GM12864 (cell line): ENCODE measurements at places on chromosomes 5 and 9.

- DNase-seq: no peak
These were observed 25.1 kb upstream of the PCSK1 start for GRCh38 chr5:96458176-96458575.

DNA sequence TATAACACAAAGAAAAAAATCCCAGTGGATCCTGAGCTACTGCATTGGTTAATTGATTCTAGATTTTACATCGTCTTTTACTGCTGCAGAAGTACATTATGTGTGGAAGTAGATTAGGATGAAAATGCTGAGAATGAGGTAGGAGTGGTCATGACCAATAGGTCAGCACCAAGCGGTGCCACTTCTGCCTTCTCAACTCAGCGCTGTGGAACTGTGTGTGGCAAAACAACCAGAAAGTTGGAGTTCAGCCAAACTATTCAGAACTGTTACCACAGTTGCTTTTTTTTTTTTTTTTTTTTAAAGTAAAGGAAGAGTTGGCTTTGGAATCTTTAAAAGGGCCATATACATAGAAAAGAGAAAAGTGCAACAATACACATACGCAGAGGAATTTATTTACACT is 24.2 kb downstream of the POU5F2 start:
- no peak for DNase-seq

GRCh38 chr9:104743376-104743985 is 4.0 kb upstream of the NIPSNAP3A start:
- DNase-seq: peak; percentile 49

- no peak for DNase-seq
These were observed 56.1 kb downstream of the PCDH1 start for GRCh38 chr5:141822144-141822543.

GRCh38 chr9:96487949-96488348 is 38.0 kb downstream of the HABP4 start:
- DNase-seq: no peak

DNA sequence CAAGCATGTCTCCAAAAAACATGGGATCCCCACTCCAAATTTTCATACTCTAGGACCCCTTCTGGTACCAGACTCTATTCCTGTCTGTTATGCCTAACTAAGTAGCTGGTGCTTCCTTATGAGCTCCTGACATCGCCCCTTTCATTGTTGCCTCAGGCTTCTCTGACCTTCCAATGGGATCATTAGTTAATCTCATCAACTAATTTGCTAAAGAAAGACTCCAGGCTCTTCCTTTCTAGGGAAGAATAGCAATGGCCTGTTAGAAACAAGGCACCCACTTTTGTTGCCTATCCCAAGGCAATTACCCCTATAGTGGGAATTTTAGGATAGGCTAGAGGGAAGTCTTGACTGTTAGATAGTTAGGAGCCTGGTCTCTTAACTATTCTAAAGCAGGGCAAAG is 369.5 kb downstream of the MLLT3 start:
- no peak for DNase-seq

DNA sequence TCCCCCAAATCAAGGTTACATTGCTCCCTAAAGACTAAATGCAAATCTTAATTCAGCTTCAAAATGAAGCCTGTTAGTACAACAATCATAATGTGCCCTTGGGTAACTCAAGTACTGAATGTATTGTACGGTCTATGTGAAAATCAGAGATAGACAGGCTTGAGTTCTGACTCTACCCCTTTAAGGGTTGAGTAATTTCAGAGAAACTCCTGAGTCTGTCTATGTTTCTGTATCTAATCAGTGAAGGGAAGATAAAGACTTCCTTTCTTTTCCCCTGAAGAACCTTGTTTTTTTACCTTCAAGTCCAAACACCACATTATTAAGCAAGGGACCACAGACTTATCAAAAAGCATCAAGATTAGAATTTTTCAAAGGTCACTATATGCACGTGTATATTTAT is 108.2 kb downstream of the MPDZ start:
- no peak for DNase-seq

DNA sequence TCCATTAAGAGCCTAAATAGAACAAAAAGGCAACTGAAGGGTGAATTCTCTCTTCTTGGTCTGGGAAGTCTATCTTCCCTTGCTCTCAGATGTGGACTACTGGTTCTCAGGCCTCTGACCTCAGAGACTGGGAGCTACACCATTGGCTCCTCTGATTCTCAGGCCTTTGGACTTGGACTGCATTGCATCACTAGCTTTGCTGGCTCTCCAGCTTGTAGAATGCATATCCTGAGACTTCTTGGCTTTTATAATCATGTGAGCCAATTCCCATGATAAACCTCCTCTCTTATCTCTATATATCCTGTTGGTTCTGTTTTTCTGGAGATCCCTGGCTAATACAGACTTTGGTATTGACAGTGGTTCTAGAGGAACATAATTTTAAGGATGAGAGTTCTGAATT is 89.8 kb downstream of the PSAT1 start:
- DNase-seq: no peak

DNA sequence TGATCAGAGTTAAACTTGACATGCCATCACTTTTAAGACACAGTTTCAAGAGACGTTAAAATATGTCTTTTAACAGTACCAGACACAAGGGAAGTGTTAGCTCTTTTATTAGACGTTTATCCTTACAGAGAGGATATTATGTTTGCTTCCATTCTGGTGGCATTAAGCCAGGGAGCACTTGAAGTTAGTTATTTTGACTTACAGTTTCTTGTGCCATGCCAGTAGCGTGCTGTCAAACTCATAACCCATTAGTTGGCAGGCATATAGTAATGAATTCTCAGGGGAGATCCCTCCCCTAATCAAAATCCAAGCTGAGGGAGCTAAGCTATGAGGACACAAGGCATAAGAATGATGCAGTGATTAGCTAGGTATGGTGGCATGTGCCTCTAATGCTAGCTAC is 66.5 kb downstream of the RPS6 start:
- DNase-seq: no peak

DNA sequence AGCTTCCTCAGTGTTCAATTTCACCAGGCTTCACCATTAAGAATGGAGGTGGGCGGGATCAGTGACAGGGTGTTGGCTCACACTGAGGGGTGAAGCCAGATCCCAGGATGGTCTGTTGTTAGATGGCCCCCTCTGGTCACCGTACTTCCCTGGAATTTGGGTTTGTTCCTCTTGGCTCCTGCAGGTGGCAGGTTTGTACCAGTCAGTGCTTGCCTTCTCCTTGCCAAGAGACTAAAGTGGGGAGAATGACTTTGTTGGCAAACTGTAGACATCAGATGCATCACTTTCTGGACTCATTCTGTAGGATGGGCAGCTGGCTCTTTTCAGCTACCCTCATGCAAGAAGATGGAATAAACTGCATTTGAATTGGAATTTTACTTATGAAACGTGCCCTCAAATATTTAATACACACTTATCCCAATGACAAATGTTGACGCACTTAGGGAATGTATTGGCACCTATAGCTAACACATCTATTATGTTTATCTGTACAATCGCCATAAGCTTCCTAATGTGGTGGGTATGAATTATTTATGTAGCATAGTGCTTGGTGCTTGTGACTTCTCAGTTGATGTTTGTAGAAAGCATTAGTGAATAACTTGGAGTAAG is 31.4 kb upstream of the ANKRD55 start:
- no peak for DNase-seq

- DNase-seq: peak; percentile 60
These were observed 2.5 kb downstream of the KDM3B start for GRCh38 chr5:138354926-138355378.

- no peak for DNase-seq
These were observed 42.7 kb upstream of the RETREG1 start for GRCh38 chr5:16659536-16659935.

DNA sequence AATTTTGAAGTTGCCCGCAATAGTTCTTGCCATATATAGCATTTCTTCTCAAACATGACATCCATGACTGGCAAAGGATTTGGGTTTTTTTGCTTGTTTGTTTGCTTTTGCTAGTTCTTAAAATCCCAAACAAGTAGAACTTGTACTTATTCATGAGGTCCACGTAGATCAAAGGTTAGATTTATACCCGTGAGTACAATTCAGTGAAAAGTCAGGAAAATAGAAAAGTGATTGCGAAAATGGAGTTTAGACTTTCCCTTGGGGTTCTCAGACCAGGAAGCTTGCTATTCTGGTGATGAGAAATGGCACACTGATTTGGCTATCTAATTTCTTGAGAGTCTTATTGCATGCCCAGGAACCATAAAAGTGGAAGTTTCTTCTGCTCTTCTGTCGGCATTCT is 304.7 kb downstream of the CTNND2 start:
- no peak for DNase-seq

DNA sequence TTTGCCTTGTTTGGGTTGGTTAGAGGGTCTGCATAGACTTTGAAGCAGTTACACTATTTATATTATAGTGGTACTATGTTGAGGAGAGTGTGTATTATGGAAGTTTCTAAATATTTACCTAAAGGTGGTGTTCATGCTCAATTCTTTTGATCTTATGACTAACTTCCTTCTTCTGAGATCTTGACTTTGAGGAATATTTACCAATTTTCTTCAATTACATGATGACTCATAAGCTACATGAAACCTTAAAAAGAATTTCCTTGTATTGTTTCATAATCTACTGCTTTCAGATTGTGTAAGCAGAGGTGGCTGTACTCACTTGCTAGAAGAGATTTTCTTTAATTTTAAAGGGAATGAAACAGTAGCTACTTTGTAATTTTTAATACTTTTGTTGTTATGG is 276.1 kb downstream of the TAF11L14 start:
- no peak for DNase-seq

GRCh38 chr5:127088251-127088650 is 14.9 kb upstream of the C5orf63 start:
- DNase-seq: no peak

DNA sequence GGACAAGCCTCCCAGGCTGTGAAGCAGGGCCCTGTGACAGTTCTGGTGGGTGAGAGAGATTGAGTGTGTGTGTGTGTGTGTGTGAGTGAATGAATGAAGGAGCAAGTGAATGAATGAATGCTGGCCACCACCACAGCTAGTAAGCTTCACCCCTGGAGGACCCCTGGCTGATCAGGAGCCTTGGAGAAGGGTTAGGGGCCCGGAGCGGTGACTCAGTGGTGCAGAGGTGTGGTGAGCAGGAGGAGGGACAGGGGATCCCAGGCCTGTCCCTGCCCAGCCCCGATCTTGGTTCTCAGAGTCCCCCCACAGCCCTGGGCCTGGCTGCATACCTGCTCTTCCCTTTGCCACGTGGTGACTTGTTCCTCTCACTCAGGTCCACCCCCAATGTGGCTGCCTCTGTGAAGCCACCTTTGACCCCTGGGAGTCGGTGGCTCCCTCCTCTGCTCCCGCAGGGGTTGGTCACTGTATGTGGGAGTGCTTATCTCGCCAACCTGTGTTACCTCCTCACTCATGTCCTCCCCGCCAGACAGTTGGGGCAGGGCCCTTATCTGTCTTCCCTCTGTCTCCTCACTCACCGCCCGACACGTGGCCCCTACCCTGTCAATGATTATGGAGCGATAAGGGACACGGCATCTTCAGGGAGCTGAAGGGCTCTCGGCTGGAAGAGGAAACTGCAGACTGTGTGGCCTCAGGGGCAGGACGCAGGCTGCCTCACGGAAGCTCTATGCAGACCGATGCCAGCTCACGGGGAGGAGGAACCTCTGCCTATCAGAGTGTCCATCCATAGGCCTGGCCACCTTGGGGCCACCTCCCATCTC is 99.9 kb upstream of the PITX1 start:
- DNase-seq: no peak

DNA sequence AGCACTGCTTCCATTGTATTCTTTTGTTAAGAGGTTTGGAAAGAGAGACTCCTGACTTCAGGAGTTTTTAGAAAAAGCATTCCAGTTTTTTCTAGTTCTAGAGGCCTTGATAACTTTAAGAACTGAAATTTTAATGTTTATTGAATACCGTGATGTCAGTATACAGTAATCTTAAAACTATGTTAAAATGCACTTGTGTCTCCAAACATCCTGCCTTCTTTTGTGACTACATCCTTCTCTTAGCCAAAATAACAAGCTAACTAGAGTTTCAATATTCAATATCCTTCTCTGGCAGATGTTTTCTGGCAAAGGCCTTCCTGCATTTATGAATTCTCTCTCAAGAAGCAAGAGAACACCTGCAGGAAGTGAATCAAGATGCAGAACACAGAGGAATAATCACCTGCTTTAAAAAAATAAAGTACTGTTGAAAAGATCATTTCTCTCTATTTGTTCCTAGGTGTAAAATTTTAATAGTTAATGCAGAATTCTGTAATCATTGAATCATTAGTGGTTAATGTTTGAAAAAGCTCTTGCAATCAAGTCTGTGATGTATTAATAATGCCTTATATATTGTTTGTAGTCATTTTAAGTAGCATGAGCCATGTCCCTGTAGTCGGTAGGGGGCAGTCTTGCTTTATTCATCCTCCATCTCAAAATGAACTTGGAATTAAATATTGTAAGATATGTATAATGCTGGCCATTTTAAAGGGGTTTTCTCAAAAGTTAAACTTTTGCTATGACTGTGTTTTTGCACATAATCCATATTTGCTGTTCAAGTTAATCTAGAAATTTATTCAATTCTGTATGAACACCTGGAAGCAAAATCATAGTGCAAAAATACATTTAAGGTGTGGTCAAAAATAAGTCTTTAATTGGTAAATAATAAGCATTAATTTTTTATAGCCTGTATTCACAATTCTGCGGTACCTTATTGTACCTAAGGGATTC is 43.1 kb downstream of the NDFIP1 start:
- DNase-seq: peak; percentile 30

GRCh38 chr5:9054821-9055589 is 490.9 kb downstream of the SEMA5A start:
- no peak for DNase-seq

GRCh38 chr5:149804478-149805450 is 74.7 kb downstream of the PPARGC1B start:
- DNase-seq: peak; percentile 34

DNA sequence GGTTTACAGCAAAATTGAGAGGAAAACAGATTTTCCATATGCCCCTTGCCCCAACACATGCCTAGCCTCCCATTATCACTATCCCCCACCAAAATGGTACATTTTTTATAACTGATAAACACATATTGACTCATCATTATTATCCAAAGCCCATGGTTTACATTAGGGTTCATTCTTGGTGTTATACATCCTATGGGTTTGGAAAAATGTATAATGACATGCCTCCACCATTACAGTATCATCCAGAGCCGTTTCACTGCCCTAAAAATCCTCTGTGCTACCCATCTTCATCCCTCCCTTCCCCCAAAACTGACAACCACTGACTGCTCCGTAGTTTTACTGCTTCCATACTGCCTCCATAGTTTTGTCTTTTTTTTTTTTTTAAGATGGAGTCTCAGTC is 111.1 kb downstream of the ACTL7B start:
- DNase-seq: no peak

- DNase-seq: no peak
These were observed 82.9 kb downstream of the FEM1C start for GRCh38 chr5:115461506-115462290.
